ENCODE measurements at places on chromosomes 13 and 19.

DNA sequence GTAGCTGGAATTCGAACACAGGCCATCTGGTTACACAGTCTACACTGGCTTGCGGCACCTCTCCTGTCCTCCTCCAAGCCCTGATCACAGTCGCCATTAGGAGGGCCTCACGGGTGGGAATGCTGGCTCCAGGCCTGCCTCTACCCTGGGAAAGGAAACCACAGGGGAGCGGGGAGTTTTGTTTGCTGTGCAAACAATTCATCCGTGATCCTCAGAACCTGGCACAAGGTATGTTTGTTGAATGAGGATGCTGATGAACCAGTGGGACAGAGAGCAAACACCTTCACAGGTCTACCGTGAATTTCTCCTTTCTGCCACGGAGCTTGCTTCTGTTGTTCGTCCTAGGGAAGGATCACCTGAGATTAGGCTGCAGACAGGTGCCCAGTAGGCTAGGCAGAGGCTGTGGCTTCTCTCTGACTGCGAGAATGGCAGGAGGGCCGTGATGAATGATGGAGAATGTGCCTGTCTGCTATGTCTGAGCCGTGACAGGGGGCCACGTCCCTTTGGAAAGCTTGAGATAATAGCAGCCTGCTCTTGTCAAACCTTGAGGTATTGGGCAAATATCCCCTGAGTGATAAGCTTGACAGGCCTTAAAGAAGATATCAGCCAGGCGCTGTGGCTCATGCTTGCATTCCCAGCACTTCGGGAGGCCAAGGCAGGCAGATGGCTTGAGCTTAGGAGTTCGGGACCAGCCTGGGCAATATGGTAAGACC, 36.7 kb downstream of the PIN1 start:
- no peak for DNase-seq

- no peak for DNase-seq
Observed at GRCh38 chr13:91212231-91212630, 135.3 kb upstream of the MIR17HG start.

DNA sequence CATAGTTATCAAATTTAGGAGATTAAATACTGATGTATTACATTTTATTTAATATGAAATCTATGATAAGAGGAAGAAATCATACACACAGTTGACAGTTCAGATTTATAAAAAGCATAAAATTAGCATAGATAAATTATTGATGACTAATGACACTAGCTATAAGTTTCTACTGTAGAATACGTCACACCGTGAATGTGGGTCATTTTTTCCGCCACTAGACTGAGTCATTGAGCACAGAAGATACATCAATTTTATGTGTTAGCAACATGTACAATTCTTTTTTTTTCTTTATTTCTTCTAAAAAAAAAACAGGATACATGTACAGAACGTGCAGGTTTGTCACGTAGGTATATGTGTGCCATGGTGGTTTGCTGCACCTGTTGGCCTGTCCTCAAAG, 22.2 kb downstream of the AP2S1 start:
- DNase-seq, result no peak

GRCh38 chr13:26656919-26657318, 99.4 kb downstream of the WASF3 start:
- no peak for DNase-seq

GRCh38 chr13:28493740-28494503, 1.0 kb downstream of the FLT1 start:
- DNase-seq, result no peak

DNA sequence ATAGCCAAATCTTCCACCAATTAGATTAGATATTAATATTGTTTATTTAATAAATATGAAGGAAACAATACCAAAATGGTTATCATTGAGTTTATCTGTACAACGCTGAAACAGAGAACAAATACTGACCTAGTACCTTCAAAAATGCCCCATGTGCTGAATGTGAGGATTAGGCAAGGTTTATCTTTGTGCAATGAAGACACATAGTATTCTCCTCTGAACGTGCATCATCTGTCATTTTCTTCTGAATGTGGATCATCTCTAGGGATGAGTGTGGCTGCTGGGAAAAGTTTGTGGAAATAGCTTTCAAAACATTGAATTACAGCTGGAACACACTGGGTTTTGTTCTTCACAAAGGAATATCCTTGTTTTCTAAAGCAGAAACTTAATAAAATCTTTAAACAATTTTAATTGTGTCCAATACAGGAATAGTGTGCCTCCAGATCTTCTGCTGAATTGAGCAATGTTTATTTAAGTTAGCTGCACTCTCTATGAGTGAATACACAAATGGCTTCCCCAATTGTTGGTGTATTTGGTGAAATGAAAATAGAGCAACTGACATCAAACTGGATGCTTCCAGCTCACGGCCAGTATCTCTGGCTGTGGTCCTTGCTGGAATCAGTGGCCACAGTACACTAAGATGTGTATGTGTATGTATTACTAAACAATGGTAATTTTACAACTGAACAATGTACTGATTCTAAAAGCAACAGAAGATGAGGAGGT, 6.7 kb downstream of the COL4A1 start:
- peak; percentile 44 for DNase-seq

DNA sequence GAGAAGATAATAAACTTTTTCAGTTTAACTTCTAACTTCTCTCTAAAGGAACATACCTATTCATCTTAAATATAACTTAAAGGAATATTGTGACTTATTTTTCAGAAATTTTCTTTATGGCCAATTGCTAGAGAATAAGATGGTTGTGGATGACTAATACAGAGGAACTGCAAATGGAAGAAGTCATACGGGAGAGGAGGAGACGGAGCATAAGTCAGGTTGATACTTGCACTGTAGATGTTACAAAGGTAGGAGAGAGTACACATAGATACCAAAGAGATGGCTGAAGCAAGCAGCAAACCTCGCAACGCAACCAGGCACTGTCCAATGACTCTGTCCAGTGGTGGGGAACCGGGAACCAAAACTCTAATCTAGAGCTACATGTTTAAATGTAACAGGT, 963.4 kb downstream of the PCDH9 start:
- DNase-seq, result no peak
